ENCODE measurements at places on chromosomes 1 and 21.
A peak's percentile ranks its signal among the peaks of the same experiment; 100 is the strongest.

DNA sequence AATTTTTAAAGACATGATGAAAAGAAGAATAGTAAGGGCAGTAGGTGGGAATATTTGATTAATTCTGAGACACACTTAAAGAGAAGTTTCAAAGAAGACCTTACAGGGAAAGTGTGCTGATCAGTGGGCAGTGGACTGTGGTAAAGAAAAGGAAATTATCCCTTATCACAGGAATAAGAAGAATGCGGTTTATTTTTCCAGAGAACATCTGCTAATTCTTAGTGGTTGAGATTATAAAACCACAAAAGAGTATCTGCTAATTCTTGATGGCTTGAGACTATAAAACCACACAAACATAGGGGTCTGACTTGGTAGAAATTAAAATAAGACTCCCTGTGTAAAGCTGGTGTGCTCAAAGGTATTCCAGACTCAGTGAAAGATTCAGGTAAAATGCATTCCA is 60.0 kb upstream of the KCTD3 start:
- no peak for DNase-seq

GRCh38 chr1:229298887-229299503 is 28.1 kb downstream of the RAB4A start:
- DNase-seq = no peak

DNA sequence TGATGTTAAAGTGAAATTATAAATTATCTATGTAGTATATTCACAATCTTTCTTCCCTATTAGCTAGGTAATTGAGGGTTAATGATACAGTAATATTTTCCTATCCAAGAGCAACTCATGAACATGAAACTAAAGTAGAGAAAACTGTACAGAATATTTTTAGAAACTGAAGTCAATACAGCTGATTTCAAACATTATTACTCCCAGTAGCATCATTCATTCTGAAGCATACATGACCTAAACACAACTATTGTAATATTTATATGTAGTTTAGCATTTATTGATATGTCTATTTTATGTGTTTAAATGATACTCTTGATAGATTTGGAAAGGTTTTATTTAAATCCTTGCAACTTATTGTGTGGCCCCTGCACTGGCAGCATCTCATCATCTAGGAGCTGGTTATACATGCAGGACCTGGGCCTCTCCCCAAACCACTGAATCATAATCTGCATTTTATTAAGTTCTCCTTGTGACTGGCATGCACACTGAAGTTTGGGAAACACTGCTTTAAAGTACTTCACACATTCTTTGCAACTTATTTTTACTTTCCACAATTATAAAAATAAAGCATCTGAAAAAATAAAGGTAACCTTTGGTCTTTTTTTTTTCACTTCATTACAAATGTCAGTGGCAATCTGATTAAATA is 199.9 kb downstream of the LRRC40 start:
- no peak for DNase-seq

DNA sequence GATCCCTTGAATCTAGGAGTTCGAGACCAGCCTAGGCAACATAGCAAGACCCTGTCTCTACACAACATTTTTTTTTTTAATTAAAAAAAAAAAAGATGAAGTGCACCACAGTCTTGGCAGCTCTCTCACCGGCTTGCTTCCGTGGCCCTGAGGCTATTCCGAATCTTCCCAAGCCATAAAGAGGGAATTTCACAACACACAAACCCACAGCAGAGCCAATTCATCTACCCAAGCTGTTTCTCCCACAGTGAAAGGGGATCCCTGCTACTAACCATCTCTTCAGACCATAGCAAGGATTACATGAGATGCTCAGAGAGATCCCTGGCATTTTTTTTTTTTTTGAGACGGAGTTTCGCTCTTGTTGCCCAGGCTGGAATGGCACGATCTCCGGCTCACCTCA is 8.3 kb upstream of the CHD5 start:
- DNase-seq = no peak

- peak; percentile 77 for DNase-seq
These were observed 12.3 kb upstream of the DMBX1 start for GRCh38 chr1:46477153-46477929.

- DNase-seq = no peak
These were observed 27.9 kb downstream of the EBNA1BP2 start for GRCh38 chr1:43144237-43144636.

DNA sequence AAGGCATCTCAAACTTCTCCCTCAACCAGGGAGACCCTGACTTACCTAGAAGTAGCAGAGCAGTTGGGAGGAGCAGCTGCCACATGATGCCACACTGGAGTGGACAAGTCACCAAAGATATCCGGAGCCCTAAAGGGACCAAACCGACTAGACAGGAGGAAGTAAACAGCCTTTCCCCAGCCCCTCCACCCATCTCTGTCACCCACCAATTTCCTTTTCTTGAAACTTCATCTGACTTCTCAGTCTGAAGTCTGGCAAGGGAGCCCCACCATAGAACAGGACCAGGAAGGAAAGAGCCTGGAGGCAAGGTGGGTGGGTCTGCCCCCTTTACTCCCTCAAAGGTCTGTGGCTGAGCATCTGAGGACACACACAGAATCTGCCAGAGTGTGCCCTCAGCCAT is at the start of gene FCGR3A:
Gene FCGR3A, minus strand, starts transcription at position 167 of the 400 bp plus-strand sequence. Its CDS starts 82 bp downstream, at position 85.
- DNase-seq = no peak

GRCh38 chr1:67144696-67145095 is 9.9 kb upstream of the C1orf141 start:
- no peak for DNase-seq

DNA sequence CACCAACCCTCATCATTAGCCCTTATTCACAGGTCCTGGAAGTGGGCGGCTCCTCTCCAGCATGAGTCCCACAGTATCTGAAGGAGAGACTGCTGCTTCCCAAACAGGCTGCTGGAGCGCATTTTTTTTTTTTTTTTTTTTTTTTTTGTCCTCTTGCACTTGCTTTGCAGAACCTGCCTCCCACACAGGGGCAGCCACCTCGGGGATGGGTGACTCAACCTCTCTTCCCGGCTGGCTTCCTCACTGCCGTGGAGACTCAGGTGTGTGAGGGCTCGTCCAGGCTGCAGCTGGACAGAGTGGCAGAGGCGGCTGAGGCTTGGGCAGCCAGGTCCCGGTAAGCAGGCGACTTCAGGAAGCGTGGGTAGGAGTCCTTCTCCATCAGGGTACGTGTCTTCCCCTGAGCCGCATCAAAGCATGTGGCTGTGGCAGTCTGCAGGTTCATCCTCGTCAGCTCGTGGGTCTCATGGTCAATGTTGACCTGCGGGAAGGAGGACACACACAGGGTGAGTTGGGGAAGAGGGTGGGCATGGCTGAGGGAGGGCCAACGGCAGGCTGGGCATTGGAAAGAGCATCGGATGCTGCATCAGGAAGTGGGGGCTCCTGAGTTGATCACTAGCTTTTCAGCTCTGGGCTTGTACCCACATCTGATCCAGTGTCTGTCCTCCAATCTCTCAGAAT is 4.0 kb downstream of the RGS16 start:
- DNase-seq = no peak

- peak; percentile 78 for DNase-seq
These were observed 70.8 kb upstream of the RHOU start for GRCh38 chr1:228664399-228664914.

- no peak for DNase-seq
These were observed 563 bp downstream of the QSOX1 start for GRCh38 chr1:180155182-180155682.

GRCh38 chr1:55117941-55118340 is 78.6 kb downstream of the PCSK9 start:
- no peak for DNase-seq

All from activated T-cell treated with anti-CD3 and anti-CD28 coated beads, Interleukin-2, amount 50 U/mL, for 1 hour (primary cell).